ENCODE measurements at places on chromosomes 5 and 9.
A peak's percentile ranks its signal among the peaks of the same experiment; 100 is the strongest.

GRCh38 chr9:18771011-18771410, 262.0 kb downstream of the SAXO1 start:
- DNase-seq = no peak

DNA sequence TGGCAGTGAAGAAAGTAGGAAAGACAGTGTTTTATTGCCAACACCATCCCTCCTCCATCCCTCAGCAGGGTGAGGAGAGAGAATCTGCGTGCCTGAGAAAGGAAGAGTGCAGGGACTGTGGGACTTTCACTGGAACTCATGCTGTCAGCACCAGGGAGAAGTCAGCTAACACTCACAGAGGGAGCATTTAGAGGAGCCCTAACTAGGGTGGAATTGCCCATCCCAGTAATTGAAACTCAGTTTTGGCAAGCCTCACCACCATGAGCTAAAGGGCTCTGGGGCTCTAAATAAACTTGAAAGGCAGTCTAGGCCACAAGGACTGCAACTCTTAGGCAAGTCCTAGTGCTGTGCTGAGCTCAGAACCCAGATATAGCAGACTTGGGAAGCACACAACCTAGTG, 622.3 kb downstream of the SEMA5A start:
- DNase-seq = no peak

DNA sequence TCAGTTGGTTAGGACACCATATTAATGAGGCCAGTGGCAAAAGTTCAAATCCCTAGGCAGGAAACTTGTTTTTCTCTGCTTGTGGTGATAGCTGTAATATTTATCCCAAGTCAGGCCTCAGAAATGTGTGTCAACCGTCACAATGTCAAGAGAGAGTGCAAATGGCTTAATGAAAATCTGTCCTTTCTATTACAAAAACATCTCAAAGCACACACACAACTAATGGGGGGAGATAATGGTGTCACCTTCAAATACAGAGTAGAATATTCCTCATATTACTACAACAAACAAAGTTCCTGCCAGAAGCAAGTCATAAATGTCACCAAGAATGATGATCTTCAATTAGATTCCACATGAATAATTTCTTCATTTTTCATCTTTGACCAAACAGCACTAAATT, 127.2 kb upstream of the MARCHF11 start:
- DNase-seq = no peak

GRCh38 chr5:73948720-73949119, 322.7 kb downstream of the ARHGEF28 start:
- DNase-seq = no peak

- no peak for DNase-seq
Observed at GRCh38 chr9:85248514-85249312, 493.0 kb downstream of the AGTPBP1 start.

DNA sequence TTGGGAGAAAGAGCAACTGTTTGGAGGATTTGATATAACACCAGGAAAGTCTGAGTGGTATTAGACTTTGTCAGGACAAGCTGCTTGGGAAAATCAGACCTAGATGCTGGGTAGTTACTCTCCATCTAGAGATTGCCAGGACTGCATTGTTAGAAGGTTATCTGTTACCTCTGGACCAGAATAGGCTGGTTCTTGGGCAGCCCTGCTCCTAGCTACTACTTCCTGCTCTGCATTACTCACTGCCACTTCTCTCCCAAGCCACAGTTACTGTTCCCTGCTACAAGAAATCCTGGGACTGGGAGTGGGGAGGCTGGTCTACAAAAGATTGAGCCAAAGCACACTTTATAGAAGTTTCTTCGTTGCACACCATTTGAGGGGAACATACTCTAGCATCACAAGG, 95.5 kb upstream of the KCNN2 start:
- no peak for DNase-seq

DNA sequence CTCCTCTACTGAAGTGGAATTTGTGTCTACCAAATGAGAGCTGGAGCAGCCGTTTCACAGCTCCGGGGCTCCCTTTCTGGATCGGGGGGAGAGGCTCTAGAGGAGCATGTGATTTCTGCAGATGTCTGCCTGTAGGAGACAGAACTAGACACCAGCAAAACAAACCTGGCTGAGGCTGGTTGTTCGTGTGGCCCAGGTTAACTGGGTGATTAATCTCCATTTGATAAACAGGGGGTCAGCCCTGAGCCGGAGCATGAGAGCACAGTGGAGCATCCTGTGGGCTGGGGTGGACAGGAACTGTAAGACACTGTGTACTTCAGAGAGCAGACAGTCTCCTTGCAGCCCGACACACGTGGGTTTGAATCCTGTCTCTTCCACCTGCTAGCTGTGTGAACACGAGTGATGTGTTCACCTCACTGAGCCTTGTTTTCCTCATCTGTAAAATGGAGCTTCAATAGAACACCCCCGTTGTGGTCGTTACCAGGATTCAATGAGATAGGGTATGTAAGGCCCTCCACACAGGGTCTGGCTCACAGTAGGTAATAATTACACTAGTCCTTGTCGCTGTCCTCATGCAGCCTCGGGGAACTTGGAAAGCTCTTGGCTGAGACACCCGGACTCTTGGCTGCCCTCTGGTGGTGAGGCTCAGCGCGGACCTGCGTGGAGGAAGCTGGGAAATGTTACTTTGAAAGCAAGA, 12.9 kb downstream of the CXCL14 start:
- peak; percentile 63 for DNase-seq

DNA sequence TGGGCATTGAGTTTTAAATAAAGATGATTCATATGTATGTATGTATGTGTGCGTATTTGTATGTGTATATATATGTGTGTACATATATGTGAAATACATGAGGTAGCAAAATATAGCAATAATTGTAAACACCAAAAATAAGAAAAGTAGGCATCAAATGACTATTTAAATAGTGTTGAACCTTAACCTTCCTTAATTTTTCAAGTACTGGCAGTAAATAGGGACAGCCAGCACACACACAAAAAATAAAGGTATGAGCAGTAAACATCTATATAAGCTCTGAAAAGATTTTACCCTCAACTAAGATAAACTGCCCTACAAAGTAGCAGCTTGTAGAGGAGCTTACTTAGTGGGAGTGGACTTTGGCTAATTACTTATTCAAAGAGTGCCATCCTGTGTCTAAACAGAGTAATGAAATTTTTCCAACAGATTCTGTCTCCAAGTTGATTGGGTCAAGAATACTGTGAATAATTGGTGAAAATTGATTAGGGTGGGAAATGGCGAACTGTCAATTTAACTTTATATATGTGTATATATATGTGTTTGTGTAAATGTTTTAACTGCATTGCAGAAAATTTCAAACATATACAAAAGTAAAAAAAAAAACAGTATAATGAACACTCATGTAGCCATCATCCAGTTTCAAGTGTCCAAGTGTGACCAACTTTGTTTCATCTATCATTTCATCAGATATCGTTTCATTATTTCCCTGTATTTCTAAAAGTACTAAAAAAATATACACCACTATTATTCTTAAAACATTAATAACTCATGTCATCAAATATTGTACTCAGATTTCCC, 2.0 kb upstream of the ADAMTS6 start:
- DNase-seq = peak; percentile 34

GRCh38 chr5:71886406-71886805, 167.3 kb downstream of the CARTPT start:
- DNase-seq = no peak

DNA sequence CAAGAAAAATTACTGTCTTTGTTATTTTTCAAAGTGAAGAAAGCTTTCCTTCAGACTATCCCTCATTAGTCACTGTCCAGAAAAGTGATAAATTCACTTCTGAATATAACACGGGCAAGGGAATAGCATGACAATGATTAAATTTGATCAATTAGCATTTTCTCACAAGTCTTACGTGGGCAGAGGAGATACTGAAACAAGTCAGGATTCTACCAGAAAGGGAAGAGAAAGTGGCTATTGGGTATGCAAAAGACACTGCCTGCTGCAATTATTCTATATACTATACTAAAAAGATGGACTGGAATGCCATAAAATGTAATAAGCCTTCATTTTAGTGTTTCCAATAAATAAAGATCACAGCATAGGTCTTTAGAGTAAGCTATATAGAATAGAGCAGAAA, 7.4 kb downstream of the COX7C start:
- no peak for DNase-seq

- DNase-seq = no peak
Observed at GRCh38 chr5:1668141-1668721, 131.4 kb downstream of the MRPL36 start.

- DNase-seq = no peak
Observed at GRCh38 chr9:28841775-28842174, 1268.5 kb upstream of the C9orf72 start.

DNA sequence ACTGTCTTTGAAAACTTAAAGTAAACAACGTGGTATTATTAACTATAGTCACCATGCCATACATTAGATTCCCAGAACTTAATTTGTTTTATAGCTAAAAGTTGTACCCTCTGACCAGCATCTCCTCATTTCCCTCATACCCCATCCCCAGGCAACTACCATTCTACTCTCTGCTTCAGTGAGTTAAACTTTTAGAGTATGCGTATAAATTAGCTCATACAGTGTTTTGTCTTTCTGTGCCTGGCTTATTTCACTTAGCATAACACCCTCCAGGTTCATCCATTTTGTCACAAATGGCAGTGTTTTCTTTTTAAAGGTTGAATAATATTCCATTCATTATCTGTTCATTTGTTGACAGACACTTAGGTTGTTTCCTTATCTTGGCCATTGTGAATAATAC, 14.2 kb downstream of the COMMD10 start:
- DNase-seq = no peak

DNA sequence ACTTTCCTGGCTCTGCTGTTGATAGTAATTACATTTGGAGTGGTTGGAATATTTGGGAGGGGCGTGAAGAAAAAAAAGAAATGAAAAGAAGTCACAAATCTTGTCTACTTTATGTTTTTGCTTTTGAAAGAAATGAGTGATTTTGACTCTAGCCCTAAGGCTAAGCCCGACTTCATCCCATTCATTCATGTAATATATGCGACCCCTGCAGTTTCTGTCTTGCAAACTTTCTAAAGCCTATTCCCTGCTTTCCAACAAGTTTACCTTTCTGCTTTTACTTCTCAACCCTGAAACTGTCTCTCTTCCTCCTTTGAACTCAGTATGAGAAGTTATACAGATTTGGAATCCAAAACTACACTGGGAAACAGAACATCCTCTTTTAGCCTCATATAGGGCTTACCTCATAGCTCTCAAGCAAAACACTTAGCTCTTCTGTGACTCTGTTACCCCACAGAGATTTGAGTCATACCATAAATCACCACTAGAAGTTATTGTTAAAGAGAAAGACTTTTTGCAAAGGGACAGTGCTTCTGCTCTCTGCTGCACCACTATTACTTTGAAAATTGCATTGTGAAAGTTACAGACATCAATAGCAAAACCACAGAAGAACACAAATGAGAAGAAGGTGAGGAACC, 1.6 kb downstream of the CFAP95 start:
- DNase-seq = no peak

DNA sequence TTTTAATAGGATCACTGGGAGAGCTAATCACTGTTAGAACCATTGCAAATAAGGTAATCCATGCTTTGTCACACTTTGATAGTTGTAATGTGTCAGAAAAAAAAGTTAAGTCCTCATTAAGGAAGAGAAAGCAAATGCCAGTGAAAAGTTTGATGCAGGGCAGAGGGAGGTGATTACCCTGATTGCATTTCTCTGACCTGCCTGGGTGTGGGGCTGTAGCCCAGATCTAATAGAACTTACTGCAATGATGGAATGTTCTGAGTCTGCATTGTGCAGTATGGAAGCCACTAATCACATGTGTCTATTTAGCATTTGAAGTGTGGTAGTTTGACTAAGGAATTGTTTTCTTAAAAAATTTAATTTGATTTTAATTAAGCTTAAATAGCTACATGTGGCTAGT, 202.7 kb downstream of the ATP10B start:
- peak; percentile 54 for DNase-seq

- peak; percentile 44 for DNase-seq
Observed at GRCh38 chr9:130041648-130042405, 1.2 kb downstream of the FNBP1 start.

DNA sequence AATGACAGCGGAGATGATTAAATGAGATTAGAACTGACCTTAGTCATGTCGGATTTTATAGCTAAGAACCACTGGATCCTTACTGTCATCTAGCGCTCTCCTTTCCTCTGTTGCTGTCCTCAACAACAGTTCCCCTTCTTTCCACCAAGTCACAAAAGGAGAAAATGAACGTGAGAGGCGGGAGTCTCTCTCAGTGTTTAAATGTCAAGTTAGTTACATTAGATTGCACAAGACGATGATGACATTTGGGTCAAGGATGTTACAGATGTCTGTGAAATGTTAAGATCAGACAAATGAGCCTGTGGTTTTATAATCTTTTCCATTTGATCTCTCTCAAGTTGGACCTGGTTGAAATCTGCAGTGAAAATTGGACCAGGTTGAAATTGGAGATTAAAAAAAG, 53.5 kb downstream of the FBXO38 start:
- no peak for DNase-seq

DNA sequence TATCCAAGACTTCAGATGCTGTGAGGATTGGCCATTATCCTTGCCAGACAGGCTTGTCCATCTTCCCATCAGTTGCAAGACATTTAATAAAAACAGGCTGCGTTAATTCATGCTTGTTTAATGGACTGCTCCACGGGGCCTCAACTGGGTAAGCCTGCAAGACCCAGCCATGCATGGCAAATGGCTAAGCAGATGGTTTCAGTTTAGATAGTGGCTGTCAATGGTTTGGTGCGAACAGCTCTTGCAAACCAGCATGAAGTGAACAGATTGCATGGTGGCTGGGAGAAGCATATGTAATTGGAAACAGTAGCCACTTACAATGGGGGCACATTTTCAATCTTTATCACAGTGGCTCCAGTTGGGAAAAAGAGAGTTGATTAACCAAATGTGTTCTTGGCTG, 628.2 kb upstream of the KLF4 start:
- DNase-seq = no peak

DNA sequence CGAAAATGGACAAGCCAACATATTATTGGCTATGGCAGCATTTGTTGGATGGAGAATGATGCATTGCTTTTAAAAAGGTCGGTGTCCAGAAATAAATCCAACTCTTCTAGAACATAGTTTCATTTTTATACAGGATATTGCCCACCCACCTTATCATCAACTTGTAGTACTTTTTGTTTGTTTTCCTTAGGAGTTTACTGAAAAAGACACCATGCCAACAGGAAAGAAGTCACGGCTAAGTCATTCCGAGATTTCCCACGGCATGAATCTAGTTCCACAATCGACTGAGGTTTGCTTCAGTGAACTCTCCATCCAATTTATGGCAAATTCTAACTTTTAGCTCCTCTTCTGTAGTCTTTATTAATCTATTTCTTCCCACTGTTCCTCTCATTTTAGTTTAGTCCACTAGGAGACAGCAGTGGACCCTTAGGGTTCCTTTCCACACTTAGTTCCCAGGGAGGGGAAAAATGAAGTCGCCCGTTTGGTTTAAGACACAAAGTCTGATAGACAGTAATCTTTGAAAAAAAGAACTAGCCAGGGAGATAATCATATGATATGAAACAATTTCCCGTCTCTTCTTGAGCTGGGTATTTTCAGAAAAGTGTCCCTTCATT, 237.5 kb downstream of the AP3B1 start:
- no peak for DNase-seq

Data from HuH-7 (cell line).